ENCODE measurements at places on chromosomes 12 and 14.

GRCh38 chr12:101573743-101574142 lies 21.0 kb upstream of the MYBPC1 start:
- no peak for DNase-seq

DNA sequence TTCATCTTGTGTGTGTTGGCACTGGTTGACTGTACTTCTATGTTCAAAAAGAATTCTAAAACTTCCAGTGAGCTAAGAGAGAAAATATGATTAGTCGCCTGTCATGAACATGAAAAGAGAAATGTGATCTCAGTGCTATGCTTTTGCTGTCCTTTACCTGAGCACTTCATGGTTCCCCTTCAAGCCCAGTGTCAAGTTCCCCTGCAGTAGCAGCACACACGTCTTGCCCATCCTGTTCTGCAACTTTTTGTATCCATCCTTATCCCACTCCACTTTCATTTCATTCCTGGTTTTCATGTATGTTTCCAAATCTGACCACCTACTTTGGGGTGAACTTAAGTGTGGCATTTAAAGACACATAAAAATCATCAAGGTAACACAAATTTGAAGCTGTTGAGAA lies 848.0 kb upstream of the USP15 start:
- DNase-seq: no peak

DNA sequence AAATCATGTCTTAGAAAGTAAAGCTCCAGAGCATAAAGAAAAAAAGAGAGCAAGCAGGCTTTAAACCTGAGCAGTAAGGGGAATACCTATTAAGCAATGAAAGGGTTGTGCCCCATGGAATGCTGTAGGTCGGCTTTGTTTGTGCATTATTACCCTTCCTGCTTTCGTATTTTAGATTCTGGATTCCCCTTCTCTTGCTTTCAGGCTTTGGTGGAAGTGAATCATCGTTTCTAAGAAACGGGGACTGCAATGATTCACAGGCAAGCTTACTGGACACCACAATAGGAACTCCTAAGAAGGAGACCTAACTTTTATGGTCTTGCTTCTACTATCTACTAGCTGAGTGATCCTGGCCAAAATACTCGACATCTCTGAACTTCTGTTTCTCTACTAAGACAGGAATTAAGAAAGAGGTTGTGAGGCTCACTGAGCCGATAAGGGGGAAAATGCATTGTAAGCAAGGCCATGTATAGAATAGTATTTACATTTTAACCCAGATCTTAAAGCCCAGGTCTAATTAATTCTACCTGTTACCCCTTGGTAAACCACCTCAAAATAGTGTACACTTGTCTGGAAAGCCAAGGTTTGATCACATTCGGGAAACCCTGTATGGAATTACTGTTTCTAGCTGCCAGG lies 1.2 kb upstream of the BMAL2 start:
- DNase-seq: no peak

DNA sequence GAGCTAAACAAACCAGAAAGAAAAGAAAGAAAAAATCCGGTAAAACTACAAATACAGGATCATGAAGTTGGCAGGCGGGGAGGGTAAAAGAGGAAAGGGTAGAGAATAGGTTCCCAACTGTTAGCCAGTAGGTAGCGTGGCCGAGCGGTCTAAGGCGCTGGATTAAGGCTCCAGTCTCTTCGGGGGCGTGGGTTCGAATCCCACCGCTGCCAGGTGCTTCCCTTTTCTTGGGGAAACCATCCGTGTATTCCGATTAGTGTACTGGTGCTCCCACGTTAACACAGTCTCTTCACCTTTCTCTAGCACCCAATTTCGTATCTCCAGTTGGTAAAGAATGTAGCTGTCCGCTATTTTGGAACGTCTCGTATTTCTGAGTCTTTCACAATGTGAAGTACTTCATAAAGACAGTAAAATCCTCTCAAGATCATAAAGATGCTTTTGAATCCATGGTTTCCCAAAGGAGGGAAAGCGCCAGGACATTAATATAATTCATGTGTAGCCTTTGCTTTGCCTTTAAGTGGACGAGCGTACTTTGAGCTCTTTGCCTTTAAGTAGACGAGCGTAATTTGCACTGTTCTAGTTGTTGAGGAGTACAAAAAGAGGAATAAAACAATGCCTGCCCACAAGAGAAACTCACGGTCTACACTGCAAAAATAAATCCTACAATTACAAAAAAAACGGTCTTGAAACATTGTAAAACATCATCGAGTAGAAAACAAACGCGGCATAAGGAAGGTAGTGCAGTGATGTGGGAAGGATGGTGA lies 19.0 kb upstream of the RNASE12 start:
- peak; percentile 77 for DNase-seq

DNA sequence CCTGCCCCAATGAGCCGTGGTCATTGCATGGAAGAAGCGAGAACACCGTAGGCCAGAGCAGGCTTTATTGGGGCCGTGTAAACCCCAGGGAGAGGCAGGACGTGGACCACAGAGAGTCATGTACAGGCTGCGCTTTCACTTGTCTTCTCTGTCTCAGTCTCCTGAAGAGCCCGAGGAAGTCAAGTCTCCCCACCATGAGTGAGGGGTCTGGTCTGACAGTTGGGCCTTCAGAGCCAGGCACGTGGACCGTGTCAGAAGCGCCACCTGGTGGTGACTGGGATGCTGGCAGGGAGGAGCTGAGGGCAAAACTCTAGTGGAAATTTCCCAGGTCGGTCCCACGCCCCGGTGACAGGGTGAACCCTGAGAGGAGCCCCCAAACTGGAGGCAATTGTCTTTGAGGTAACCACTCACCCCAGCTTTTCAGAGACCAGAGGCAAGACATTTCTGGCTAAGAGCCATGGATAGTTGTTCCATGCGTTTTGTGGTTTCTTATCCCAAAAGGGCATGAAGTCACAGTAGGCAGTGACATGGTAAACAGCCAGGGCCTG lies 17.4 kb downstream of the RPS6KL1 start:
- peak; percentile 46 for DNase-seq

DNA sequence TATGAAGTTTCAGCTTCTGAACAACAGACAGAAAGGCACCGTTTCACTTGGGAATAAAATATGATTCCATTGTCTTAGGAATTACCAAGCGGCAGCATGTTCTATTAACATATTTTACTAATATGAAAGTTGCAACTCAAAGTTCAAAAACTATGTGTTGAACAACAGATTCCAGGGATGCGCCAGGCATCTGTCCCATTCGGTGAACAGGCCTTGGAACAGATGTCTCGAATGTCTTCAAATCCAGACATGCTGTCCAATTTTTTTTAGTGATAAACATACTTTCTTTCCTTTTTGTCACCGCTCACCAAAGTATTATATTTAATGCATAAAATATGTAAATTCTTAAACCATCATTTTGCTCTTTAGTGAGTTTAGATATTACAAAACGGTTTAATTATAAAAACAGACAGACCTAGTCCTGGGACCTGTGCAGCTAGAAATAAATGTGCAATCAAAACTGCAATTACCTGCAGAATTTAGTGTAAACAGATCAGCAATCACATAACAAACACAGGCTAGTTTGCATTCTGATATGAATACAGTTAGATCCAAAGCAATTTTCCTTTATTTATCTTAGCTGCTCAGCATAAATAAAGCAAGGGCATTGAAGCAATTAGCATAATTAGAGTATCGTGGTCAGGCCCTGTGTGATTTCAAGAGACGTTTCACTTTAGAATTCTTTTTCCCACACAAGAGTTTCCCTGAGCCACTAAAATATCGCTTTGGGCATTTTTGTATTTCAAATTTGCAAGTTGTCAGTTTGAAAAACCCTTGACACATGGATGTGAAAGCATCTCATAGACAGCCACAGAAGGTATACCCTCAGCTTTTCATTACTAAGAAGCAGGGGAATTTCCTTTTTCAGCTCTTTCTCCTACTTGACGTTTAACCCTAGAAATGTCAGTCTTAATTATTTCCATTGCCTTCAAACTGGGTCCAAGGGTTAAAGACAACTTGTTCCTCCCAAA lies 420.8 kb downstream of the EGLN3 start:
- DNase-seq: peak; percentile 23

DNA sequence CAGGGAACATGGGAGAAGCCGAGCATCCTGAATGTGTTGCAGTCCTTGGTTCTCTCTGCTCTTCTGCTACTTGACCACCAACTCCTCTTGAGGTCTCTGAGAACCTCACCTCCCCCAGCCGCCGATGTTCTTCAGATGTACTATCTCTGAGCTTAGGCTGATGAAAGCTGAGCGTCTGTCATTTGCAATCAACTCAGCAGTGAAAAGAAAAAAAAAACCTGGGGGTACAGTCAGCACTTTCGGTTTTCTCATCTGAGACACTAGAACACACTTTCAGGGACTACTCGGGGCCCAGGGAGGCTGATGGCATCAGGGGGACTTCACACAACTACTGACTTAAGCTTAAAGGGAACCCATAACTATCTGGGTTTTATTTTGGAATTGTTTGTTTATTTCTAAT lies 9.6 kb upstream of the FLVCR2 start:
- DNase-seq: no peak

GRCh38 chr14:57464008-57464730 lies 29.5 kb downstream of the CCDC198 start:
- no peak for DNase-seq

DNA sequence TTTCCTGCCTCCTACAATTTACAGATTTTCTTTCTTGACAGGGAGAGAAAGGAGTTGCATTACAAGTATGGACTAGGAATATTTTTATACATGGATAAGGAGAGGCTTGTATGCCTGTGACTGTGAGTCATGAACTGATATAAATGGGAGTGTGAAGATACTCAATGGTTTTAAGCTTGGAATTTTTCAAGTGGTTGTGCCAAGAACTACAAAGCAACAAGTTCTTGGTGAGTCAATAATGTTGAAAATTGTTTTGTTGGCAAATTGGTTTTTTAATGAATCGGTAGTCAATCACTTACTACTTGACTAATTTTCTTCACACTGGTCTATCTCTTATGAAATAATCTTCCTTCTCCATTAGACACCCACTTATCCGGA lies 58.9 kb upstream of the HMGA2 start:
- DNase-seq: no peak

GRCh38 chr12:114655934-114656749 lies 27.8 kb downstream of the TBX3 start:
- DNase-seq: no peak

DNA sequence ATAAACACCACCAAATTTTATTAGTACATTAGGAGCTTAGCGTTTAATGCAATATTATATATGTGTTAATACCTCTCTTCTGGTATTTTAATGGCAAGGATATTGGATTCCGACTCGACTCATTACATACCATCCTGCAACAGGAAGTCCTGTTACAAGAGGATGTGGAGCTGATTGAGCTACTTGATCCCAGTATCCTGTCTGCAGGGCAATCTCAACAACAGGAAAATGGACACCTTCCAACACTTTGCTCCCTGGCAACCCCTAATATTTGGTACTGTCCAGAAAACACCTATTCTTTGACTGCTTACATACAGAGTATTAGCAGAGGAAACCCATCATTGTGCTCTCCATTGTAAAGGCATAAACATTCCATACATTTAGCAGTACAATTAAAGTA lies 45.2 kb downstream of the VEZT start:
- DNase-seq: no peak

DNA sequence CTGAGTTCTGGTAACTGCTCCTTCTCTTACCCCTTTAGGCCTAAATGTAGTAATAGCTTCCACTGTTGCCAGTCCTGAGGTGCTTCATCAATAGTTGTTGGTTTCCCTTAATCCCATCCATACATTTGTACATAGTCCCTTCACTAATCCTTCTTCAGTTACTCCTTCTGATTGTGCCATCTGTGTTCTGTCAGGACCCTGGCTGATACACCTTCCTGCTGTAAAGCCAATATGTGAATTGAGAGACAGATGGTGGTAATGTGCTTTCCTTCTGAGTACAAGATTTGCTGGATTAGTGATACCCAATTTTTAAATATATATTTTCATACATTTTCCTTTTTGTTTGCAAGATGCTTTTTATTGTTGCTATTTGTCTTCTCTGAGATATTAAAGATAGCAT lies 66.4 kb downstream of the OTOGL start:
- no peak for DNase-seq

DNA sequence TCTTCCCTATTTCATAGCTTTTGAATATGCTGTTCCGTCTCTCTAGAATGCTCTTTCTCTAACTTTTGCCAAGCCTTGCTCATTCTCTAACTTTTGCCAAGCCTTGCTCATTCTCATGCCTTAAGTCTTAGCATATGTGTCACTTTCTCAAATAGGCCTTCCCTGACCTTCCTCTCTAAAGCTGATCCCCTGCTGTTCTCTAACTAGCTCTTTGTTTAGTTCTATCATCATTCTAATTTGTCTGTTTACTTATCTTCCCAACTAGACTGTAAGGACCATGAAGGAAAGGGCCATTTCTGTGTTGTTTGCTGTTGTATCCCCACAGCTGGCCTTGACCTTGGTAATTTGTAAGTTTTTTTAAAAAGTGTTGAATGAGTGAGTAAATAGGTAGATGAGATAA lies 71.1 kb downstream of the ZNF641 start:
- DNase-seq: no peak

DNA sequence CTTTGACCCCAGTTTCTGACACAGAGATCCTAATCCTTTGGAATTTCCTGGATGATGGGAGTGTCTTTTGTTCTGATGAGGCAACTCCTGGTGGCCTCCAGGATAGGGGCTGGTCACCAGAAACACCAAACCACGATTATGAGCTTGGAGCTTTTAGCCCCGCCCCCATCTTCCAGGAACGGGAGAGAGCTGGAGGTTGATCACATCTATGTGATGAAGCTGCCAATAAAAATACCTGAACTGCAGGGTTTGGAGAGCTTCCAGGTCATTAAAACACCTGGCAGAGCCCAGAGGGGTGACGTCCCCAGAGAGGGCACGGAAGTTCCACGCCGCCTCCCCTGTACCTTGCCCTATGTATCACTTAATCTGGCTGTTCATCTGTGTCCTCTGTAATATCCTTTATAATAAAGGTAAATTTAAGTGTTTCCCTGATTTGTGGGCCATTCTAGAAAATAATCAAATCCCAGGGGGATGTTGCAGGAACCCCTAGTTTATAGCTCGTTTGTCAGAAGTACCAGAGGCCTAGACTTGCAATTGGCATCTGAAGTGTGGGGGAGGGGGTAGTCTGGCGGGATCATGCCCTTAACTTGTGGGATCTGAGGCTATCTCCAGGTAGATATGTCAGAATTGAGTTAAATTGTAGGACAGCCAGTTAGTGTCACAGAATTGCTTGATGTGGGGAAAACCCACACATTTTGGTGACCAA lies 21.2 kb downstream of the APPL2 start:
- peak; percentile 80 for DNase-seq

DNA sequence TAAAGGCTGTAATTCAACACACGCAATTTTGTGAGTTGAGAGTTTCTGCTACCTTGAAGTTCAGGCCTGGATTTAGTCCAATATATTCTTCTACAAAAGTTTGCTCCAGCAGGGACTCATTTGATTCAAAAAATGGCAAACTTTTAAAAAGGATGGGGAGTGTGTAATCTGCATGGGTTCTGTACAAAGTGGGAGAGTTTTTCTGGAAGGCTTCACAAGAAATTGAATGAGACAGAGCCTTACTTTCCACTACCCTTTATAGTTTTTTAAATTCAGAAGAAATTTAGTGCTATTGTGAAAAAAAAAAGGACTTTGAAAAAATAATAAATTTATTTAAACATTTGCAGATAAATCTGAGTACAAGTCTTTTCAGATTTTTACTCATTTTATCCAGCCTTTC lies 116.9 kb downstream of the METTL25 start:
- no peak for DNase-seq
